ENCODE measurements at places on chromosomes 5 and 9. TPM values are rescaled to one million over a fixed set of nuclear protein-coding genes. Genes with fewer than 3 reads are reported as not detected.

DNA sequence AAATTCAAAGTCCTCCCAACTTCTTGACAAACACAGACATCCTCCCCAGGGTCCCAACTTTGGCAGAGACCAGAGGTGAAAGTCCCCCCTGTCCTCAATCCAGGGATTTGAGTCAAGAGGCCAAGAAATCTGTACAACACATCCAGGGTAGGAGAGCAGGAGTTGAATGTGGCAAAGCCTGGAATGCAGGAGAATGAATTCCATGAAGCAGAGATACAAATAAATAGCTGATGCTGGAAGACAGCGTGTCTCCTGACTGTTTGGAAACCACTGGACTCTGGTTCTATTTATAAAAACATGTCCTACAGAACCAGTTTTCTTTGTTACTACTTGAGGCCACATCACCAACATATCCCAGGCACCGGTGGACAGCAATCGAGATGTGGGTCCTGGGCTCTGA lies 43.7 kb upstream of the SLIT3 start:
- H3K27me3 ChIP-seq, result peaks cover 64% of the 10 kb centered on the region
- H3K4me3 ChIP-seq, result no peak overlapping the region
- no peak overlapping the region for H3K27ac ChIP-seq
- peaks cover 16% of the 10 kb centered on the region for H3K4me1 ChIP-seq
- DNase-seq, result no peak

DNA sequence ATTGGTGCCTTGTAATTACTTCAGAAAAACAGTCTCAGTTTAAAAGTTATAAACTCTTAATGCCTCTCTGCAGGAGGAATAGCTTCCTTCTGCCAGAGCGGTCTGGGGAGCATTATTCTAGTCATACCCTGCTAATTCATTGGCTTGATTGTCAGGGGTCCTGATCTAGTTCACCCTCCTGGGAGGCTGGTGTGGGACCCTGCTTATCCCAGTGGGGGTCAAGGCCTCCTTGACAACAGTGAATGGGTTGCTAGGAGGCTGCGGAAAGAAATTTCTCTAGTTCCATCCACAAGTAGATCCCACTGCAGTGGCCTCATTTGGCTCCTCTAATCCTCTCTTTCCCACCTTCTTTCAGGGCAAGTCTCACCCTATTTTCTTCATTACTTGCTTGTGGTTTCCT lies 105.7 kb downstream of the TMC1 start:
- no peaks in the 10 kb centered on the region for H3K4me1 ChIP-seq
- no peaks in the 10 kb centered on the region for H3K36me3 ChIP-seq
- H3K27ac ChIP-seq, result no peak overlapping the region
- DNase-seq, result no peak

GRCh38 chr9:93217706-93218105 lies 33.8 kb downstream of the WNK2 start:
- H3K36me3 ChIP-seq, result no peaks in the 10 kb centered on the region
- no peak overlapping the region for H3K4me3 ChIP-seq
- H3K27me3 ChIP-seq, result no peaks in the 10 kb centered on the region
- no peak for DNase-seq

- H3K4me1 ChIP-seq, result peaks cover 18% of the 10 kb centered on the region
- H3K27ac ChIP-seq, result no peak overlapping the region
- no peaks in the 10 kb centered on the region for H3K36me3 ChIP-seq
- no peak for DNase-seq
- H3K4me3 ChIP-seq, result no peak overlapping the region
These were observed 7.7 kb upstream of the SLC35D2 start for GRCh38 chr9:96391021-96391765.

DNA sequence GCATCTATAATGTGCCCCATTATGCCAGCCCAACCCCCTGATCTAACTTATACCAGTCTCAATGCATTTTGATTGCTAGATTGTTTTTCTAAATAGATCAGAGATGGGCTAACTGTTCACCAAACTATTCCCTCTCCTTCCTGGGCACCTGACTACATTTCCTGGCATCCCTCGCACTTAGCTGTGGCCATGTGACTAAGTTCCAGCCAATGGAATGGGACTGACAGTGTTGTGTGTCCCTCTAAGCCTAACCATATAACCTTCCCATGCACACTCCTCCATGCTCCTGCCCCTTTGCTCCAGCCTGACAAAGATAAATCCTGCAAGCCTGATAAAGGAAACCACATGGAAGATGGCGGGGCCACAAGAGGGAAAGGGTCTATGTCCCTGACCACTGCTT lies 12.3 kb upstream of the IFNK start:
- H3K4me3 ChIP-seq, result no peak overlapping the region
- no peak overlapping the region for H3K27ac ChIP-seq
- no peaks in the 10 kb centered on the region for H3K27me3 ChIP-seq
- DNase-seq, result no peak
- H3K4me1 ChIP-seq, result peaks cover 10% of the 10 kb centered on the region
- H3K36me3 ChIP-seq, result no peaks in the 10 kb centered on the region

- H3K27ac ChIP-seq, result no peak overlapping the region
- no peak for DNase-seq
- no peak overlapping the region for H3K4me3 ChIP-seq
- H3K27me3 ChIP-seq, result no peaks in the 10 kb centered on the region
These were observed 353.7 kb downstream of the SLCO4C1 start for GRCh38 chr5:101942321-101942882.

Gene FAT2
- total RNA-seq, result not detected

Gene SLF1
- 7.1 TPM for total RNA-seq

Gene FBXO4
- total RNA-seq, result 4.3 TPM

Gene NDST1
- total RNA-seq, result 58.9 TPM

Gene FBP1
- 0.74 TPM for total RNA-seq

Gene ROPN1L
- total RNA-seq, result 0.38 TPM

Measured in left ventricle myocardium inferior (tissue), 1 donor.